Cortex of kidney (tissue), 1 donor: ENCODE measurements at places on chromosomes 13 and 19.

GRCh38 chr13:33285420-33286124 lies at the start of gene STARD13:
Gene STARD13 (minus strand): TSS chr13:33285755. CDS start chr13:33285638, 117 bp downstream.
- no peak for DNase-seq

DNA sequence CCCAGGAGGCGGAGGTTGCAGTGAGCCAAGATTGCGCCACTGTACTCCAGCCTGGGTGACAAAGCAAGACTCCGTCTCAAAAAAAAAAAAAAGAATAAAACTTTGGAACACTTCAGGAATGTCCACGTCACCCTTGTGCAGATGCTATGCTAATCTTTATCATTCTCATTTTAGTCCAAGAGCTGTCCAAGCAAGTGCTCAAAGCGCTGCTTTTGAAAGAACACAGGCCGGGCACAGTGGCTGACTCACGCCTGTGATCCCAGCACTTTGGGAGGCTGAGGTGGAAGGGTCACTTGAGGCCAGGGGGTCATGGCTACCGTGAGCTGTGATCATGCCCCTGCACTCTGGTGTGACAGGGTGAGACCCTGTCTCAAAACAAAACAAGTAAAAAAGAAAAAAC lies 11.1 kb upstream of the UQCR11 start:
- DNase-seq, result no peak

DNA sequence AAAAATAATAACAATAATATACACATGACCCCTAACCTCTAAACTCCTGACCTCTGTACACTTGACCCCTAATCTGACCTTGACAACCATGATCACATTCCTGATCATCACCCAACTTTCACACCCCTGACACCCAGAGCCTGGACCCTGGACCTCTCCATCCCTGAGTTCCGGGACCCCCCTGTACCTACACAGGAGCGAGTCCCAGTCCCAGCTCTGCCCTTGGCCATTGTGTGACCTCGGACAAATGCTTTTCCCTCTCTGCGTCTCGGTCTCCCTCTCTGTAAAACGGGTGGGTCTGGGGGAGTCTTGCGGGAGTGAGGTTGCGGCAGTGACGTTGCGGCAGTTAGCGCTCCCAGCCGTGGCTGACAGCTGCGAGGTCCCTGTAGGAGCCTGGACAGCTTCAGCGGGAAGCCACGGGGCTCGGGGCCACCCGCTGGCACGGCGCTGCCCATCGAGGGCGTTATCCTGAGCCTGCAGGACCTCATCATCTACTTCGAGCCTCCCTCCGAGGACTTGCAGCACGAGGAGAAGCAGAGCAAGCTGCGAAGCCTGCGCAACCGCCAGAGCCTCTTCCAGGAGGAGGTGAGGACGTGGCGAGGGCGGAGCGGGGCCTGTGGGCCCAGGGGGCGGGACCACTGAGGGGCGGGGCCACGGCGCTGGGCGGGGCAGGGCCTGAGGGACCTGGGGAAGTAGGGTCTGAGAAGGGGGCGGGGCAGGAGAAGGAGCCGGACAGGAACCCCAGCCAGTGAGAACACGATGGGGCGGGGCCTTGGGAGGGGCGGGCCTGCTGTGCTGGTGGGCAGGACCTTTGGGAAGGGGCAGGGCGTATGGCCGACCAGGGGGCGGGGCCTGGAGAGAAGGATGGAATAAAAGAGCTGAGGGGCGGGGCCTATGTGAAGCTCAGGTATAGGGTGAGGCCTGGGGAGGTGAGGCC lies 19.2 kb downstream of the RYR1 start:
- no peak for DNase-seq

- DNase-seq, result no peak
Measured at GRCh38 chr19:41726493-41726892, 18.1 kb downstream of the CEACAM5 start.

GRCh38 chr13:42812316-42812715 lies 30.9 kb downstream of the FAM216B start:
- no peak for DNase-seq

GRCh38 chr19:3161453-3161852 lies 17.1 kb upstream of the S1PR4 start:
- no peak for DNase-seq

- DNase-seq, result no peak
Measured at GRCh38 chr13:43245374-43245964, 222.1 kb downstream of the DNAJC15 start.

- DNase-seq, result no peak
Measured at GRCh38 chr13:25982907-25983306, 68.9 kb downstream of the SHISA2 start.

- DNase-seq, result no peak
Measured at GRCh38 chr13:22740264-22740663, 440.5 kb upstream of the SGCG start.

DNA sequence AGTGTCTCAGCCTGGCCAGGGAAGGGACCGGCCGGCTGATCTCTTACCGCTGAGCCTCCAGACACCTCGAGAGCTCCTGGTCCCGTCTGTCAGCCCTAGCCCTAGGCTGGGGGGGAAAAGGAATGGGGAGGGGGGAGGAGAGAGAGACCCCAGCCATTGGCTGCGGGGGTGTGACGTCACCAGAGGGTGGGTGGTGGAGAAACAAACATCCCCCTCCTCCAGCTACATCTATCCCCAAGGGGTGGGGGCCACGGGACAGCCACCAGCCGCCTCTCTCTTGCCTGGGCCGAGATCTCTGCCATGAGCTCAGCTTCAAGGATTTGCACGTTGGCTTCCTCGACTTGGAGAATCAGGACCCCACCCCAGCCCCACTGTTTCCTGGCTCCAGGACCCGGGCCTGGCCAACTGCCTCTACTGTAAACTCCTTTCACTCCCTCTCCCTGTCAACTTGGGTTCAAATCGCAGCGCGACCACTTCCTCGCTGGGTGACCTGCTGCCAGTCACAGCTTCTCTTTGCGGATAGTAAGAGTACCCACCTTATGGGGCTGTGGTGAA lies at the start of gene PRX:
Gene PRX, minus strand, starts transcription at position 88 of the 555 bp plus-strand sequence. CDS start 5,446 bp downstream, outside the sequence.
- no peak for DNase-seq

DNA sequence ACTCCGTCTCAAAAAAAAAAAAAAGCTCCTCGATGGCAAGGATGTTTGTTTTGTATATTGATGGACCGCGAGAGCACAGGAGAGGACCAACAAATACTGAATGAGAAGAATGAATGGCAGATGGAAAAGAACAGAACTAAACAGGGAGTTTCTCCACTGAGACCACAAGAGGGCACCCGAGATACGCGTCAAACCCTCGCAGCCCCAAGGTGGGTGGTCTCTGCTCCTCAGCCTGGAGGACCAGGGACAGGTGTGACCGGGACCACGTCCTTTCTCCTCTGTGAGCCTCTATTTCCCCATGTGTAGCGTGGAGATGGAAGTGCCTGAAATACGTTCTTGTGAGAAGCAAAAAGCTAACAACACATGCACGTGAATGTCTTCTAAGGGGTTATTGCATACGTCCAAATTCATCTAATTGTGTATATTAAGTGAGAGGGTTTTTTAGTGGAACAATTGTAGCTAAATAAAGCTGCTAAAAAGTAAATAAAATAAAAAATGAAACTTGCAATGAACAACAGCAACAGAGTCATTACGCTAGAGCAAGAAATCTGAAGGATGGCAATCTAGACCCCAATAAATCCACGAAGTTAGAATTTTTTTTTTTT lies 8.3 kb upstream of the CDC42EP5 start:
- no peak for DNase-seq
